AG04449 (cell line): ENCODE measurements at places on chromosomes 2 and 18.
A peak's percentile ranks its signal among the peaks of the same experiment; 100 is the strongest.

DNA sequence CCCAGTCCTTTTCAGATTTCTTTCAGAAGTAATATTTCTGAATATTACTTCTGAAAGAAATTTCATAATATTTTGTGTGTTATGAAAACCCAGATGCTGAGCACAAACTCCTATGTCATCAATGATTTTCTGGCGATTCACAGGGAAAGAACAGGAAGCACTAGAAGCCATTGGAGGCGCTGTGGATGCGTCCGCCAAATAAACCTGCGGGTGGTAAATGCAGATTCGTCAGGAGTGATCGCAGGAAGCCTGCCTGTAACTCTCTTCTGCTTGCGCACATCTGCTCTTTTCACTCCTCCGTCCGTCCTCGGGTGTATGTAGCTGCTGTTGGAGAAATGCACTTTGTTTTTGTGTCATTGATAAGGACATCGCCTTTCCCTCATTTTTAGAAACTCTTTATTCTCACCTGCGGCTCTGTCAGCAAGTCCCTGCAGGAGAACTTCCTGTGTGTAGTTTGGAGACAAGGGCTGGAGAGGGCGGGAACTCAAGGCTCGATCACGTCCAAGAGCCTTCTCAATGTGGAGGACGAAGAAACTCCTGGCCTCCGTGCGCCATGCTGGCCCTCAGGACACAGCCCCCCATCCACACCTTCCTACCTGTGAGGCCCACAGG, 483.8 kb downstream of the GALR1 start:
- DNase-seq, result no peak

DNA sequence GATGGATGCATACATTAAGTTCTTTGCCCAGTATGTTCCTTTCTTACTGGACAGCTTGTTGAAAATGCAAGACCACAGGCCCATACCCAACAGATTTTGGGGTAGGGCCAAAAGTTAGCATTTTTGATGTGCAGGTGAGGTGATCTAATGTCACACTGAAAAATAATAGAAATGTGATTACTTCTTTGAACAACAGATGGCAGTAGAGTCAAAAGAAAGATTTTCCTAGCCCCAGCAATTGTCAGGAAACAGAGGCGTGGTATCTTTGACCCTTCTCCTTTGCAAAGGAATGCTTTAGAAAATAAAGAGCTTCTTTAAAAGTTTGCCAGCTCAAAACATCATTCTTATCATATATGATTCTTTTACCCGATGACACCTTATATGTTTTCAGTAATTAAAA, 343.6 kb upstream of the SYT4 start:
- DNase-seq, result no peak

GRCh38 chr18:51278045-51278649, 80.7 kb upstream of the MEX3C start:
- no peak for DNase-seq

GRCh38 chr2:120780402-120780801, 44.7 kb downstream of the GLI2 start:
- DNase-seq, result no peak

DNA sequence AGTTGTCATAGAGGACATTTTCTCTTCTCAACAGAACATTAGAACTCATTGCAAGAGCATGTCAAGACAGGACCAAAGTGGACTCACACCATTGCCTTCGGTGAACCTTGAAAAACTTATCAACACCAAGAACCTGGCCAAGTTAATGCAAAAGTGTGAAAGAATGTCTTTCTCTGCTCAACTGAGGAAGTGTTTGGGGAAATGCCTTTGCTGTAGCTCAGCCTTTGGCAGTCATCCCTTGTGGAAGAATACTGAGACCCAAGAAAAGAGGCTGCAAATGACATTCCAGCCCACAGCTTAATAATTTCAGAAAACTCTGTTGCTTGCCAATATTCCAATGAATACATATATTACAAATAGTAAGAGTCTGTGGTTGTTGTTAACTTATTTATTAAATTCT, 728.8 kb upstream of the PIK3C3 start:
- DNase-seq, result peak; percentile 16

- DNase-seq, result no peak
Measured at GRCh38 chr2:225036431-225036830, 5.8 kb downstream of the DOCK10 start.
